ENCODE measurements at places on chromosomes 7 and 10. TPM values are rescaled to one million over a fixed set of nuclear protein-coding genes. Genes with fewer than 3 reads are reported as not detected.

Gene EBF3
- not detected for total RNA-seq

Gene SPDYE2
- not detected for total RNA-seq

Gene KEL
- total RNA-seq, result not detected

Gene CCDC6
- total RNA-seq, result 18.2 TPM

Gene COBL
- total RNA-seq, result 1.6 TPM

Gene GPC2
- 7.4 TPM for total RNA-seq

Gene RHOBTB1
- total RNA-seq, result 57.2 TPM

Gene PLXNA4
- 0.36 TPM for total RNA-seq

Gene WAPL
- total RNA-seq, result 53.0 TPM

Gene CRYGN
- total RNA-seq, result 1.2 TPM

Gene VPS37D
- total RNA-seq, result 6.6 TPM

Gene PLCE1
- 0.22 TPM for total RNA-seq

Gene OPN1SW
- total RNA-seq, result not detected

Gene SPDYE1
- total RNA-seq, result not detected

Gene KIAA1549
- total RNA-seq, result 2.2 TPM

Gene SFTPA1
- not detected for total RNA-seq

Gene TMEM139
- total RNA-seq, result 3.0 TPM

Gene ZPBP
- total RNA-seq, result not detected

Gene HMX2
- not detected for total RNA-seq

Gene TRIM50
- not detected for total RNA-seq

Gene TBATA
- not detected for total RNA-seq

Gene CCDC3
- total RNA-seq, result 0.03 TPM

Gene SEMA4G
- not detected for total RNA-seq

Gene FAM131B
- total RNA-seq, result 3.9 TPM

Gene PALD1
- 4.0 TPM for total RNA-seq

Gene PON1
- total RNA-seq, result not detected

Gene ASIC3
- total RNA-seq, result 0.53 TPM

Gene MYOZ1
- total RNA-seq, result 1.1 TPM

Gene OR2A5
- not detected for total RNA-seq

Gene CRPPA
- 0.26 TPM for total RNA-seq

Gene MACC1
- total RNA-seq, result not detected

Gene SPDYE3
- not detected for total RNA-seq

Gene SLC37A3
- 10.8 TPM for total RNA-seq

Gene ADAM8
- 0.31 TPM for total RNA-seq

Gene TMEM229A
- total RNA-seq, result not detected

Gene ANKRD1
- 1,018 TPM for total RNA-seq

Gene AOAH
- total RNA-seq, result 0.53 TPM

Gene GLI3
- total RNA-seq, result 2.5 TPM

Gene MAT1A
- total RNA-seq, result 0.34 TPM

Gene RNF32
- total RNA-seq, result not detected

Gene CADPS2
- 3.4 TPM for total RNA-seq

Gene STARD3NL
- total RNA-seq, result 163 TPM

Gene FANK1
- 4.9 TPM for total RNA-seq

Gene SFRP5
- not detected for total RNA-seq

Gene EIF3A
- total RNA-seq, result 89.1 TPM

Gene FAM171A1
- 37.8 TPM for total RNA-seq

Gene GIMAP6
- not detected for total RNA-seq

Gene MEOX2
- total RNA-seq, result not detected

Gene SFR1
- 16.8 TPM for total RNA-seq

Gene SLC39A12
- not detected for total RNA-seq

Gene CHN2
- 2.3 TPM for total RNA-seq

Gene CDK5
- 57.0 TPM for total RNA-seq

Gene EN2
- total RNA-seq, result not detected

Gene TMEM196
- total RNA-seq, result not detected

Gene LRRN3
- total RNA-seq, result not detected
